ENCODE measurements at places on chromosomes 6 and 20.

DNA sequence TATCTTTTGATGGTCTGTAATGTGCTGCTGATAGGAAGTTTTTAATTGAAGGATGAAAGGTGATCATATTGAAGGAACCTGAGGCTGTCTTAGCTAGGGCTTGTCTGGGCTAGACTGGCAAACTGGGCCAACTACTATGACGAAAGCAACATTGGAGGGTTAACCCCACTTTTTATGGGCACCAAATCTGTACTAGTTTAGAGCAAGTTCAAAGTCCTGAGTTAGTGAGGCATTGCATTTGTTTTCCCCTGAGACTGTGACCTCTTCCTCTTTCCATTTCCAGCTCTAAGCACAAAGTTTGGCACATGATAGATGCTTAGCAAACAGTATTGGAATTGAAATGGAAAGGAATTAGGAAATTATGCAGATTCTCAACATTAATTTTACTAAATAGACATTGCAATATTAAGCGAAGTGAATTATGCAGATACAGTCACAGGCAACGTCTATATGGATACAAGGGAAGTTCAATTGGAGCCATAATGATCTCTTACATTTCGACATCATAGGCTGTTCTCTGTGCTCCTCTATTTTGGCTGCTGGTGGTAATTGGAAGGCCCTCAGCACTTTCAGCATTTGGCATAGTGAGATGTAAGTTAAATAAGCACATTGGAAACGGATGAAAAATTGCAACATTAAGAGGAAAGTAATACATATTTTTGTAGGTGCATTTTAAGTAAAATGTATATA lies 22.2 kb downstream of the CEP57L1 start:
- no peak for DNase-seq

GRCh38 chr6:170345662-170346061 lies 39.1 kb downstream of the FAM120B start:
- no peak for DNase-seq

DNA sequence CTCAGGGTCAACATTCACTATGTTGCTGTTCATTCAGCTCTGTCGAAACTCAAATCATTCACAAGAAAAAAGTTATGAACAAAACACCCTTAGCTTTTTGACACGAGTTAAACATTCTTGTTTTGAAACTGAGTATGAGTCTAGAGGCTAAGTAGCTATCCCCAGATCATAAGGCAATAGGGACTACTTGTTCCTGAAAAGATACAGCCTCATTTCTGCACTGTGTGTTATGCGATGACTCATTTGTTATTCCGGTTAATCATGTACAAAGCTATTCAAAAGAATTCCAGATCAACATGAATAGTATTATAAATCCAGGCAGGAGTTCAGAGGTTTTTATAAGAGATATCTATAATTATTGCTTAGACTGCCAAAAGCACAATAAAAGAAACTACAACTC lies 908.0 kb downstream of the QKI start:
- no peak for DNase-seq

- no peak for DNase-seq
These were observed 17.2 kb upstream of the SNAP25 start for GRCh38 chr20:10201321-10201870.
